ENCODE measurements at places on chromosomes 3 and 15. TPM values are rescaled to one million over a fixed set of nuclear protein-coding genes. Genes with fewer than 3 reads are reported as not detected.

- H3K4me3 ChIP-seq = no peak overlapping the region
- no peaks in the 10 kb centered on the region for H3K4me1 ChIP-seq
- no peak overlapping the region for H3K27ac ChIP-seq
- no peaks in the 10 kb centered on the region for H3K27me3 ChIP-seq
These were observed 744.0 kb upstream of the SGO1 start for GRCh38 chr3:20930034-20930433.

DNA sequence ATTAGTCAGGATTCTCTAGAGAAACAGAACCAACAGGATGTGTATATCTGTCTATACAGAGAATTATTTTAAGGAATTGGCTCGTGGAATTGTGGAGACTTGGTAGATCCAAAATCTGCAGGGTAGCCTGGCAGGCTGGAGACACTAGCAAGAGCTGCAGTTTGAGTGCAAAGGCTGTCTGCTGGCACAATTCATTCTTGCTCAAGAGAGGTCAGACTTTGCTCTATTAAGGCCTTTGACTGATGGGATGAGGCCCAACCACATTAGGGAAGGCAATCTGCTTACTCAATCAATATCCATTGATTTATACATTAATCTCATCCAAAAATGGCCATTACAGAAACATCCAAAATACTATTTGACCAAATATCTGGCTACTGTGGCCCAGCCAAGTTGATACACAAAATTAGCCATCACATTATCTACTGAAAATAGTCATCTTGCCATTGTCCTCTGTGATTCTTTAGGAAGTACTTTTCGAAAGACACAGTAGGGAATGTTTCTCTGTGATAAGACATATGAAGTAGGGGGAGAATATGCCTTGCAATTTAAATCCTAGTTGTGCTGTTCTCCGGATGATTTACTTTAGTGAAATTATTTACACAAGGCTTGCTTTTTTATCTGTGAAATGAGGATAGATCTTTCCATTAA, 873.8 kb downstream of the ROBO2 start:
- no peak overlapping the region for H3K4me3 ChIP-seq
- H3K36me3 ChIP-seq = no peaks in the 10 kb centered on the region
- DNase-seq = no peak
- H3K27me3 ChIP-seq = no peaks in the 10 kb centered on the region

- H3K4me1 ChIP-seq = peaks cover 10% of the 10 kb centered on the region
- no peaks in the 10 kb centered on the region for H3K27me3 ChIP-seq
- no peak for DNase-seq
- H3K27ac ChIP-seq = no peak overlapping the region
These were observed 75.0 kb upstream of the CNTN6 start for GRCh38 chr3:1017870-1018269.

- no peak overlapping the region for H3K4me3 ChIP-seq
- peaks cover 44% of the 10 kb centered on the region for H3K4me1 ChIP-seq
- no peak overlapping the region for H3K27ac ChIP-seq
- no peaks in the 10 kb centered on the region for H3K36me3 ChIP-seq
- H3K27me3 ChIP-seq = no peaks in the 10 kb centered on the region
These were observed 37.2 kb downstream of the SMAD3 start for GRCh38 chr15:67102599-67102929.

GRCh38 chr3:108159105-108159504, 63.1 kb downstream of the IFT57 start:
- H3K4me1 ChIP-seq = no peaks in the 10 kb centered on the region
- no peaks in the 10 kb centered on the region for H3K36me3 ChIP-seq
- no peaks in the 10 kb centered on the region for H3K27me3 ChIP-seq
- no peak for DNase-seq
- no peak overlapping the region for H3K4me3 ChIP-seq

MOBP gene
- not detected for total RNA-seq

GRCh38 chr3:134035836-134036235, 6.1 kb upstream of the SLCO2A1 start:
- H3K4me3 ChIP-seq = no peak overlapping the region
- H3K27me3 ChIP-seq = no peaks in the 10 kb centered on the region
- no peak overlapping the region for H3K27ac ChIP-seq
- no peak for DNase-seq
- H3K36me3 ChIP-seq = no peaks in the 10 kb centered on the region
